Esophagus squamous epithelium (tissue), 5 donors: ENCODE measurements at places on chromosomes 5 and 9.

DNA sequence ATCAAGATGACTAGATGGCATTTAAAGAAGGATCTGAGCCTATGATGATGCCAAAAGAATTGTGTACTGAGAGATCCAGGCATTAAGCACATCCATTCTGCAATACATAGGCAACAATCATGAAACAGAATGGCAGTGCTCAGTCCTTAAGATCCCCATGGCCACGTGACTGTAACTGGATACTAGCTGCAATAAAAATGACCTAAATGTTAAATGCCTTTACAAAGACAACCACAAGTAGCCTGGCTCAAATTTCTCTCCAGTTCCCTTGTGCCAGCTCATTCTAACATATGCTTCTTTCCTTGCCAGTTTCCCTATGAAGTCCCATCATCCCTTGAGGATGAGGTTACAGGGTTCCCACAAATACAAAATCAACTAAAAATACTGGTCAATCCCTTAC, 148.3 kb upstream of the GHR start:
- no peak for DNase-seq

GRCh38 chr9:23801523-23801922, 24.5 kb downstream of the ELAVL2 start:
- DNase-seq, result no peak

- DNase-seq, result no peak
Observed at GRCh38 chr9:120344230-120344629, 235.7 kb downstream of the CDK5RAP2 start.

GRCh38 chr5:15680455-15680854, 180.5 kb downstream of the FBXL7 start:
- DNase-seq, result no peak

DNA sequence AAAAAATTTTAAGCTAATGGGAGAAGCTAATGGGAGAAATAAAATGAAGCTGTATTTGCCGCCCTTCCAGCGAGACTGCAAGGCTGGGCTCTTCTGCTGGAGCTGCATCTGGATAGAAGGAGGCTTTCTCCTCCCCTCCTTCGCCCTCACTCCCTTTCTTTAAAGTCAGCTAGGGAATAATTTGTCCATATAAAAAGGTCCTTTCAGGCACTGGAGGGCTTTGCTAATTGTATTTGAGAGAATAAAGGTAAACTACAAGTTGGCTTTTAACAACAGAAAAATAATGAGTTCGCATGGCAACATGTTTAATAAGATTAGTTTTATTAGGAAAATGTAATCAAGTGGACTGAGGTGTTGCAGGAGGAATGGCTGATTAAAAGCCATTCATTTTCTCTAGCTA, 41.3 kb downstream of the NPR3 start:
- DNase-seq, result no peak

- no peak for DNase-seq
Observed at GRCh38 chr5:176899296-176899891, at the start of gene HK3. Gene HK3, minus strand, starts transcription at chr5:176899346. Its CDS starts 3,187 bp downstream, at chr5:176896159.

DNA sequence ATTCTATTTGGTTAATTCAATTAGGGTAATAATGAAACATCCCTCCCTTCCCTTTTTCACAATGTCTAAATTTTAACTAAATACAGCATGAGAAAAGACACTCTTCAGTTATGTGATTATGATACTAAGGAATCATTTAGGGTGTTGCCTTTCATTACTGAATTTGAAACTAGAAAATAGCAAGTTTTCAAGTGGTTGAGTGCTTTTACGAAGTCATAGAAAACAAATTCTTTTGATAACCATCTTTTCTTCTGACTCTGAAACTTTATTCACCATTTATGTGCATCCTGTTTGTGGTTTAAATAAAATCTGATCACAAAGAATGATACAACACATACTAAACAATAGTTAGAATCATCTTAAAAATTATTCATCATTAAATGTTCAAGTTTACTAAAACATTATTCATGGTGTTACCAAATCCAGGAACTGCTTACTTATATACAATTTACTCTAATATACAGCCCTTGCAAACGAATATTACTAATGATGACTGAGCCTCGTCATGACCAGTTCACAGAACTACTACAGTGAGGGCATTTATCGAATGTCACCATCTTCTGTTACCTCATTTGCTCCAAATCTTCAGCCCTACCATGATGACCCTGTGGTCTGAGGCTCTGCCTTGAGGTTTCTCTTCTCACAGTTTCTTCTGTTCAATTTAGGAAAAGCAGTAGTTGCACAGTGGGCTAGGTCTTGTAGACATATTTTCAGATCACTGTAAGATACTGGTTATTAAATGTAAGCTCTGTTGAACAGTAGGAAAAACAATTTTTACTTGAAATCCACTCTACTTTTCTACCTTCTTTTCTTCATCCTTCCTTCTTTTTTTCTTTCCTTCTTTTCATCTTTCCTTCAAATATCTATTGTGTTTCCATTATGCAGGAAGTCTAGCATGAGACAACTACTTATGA, 18.3 kb upstream of the IL9 start:
- no peak for DNase-seq

- no peak for DNase-seq
Observed at GRCh38 chr5:128667152-128667551, 129.1 kb upstream of the FBN2 start.

GRCh38 chr5:126613941-126614592, 13.3 kb downstream of the PHAX start:
- no peak for DNase-seq

GRCh38 chr9:24479361-24480059, 66.2 kb downstream of the IZUMO3 start:
- DNase-seq, result no peak

GRCh38 chr5:116032094-116032517, at the start of gene ARL14EPL:
Gene ARL14EPL, plus strand, starts transcription at chr5:116032472. Its CDS starts 18,994 bp downstream, at chr5:116051466.
- no peak for DNase-seq

DNA sequence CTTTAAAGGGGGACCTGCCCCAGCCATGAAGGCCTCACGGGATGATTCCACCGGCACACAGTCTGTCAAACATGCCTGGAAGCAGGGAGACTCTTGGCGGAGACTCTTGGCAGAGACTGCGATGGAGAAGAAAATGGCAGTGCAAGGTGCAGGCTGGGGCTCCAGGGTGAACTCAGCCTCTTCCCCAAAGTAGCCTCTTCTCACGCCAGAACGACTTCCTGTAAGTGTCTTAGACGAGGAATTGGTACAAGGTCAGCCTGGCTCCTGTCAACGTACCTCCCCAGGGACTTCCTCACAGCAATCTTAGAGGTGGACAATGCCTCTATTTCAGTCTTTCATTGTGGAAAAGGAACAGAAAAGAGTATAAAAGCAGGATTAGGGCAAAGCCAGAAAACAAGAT, 109.3 kb downstream of the UGCG start:
- DNase-seq, result no peak

DNA sequence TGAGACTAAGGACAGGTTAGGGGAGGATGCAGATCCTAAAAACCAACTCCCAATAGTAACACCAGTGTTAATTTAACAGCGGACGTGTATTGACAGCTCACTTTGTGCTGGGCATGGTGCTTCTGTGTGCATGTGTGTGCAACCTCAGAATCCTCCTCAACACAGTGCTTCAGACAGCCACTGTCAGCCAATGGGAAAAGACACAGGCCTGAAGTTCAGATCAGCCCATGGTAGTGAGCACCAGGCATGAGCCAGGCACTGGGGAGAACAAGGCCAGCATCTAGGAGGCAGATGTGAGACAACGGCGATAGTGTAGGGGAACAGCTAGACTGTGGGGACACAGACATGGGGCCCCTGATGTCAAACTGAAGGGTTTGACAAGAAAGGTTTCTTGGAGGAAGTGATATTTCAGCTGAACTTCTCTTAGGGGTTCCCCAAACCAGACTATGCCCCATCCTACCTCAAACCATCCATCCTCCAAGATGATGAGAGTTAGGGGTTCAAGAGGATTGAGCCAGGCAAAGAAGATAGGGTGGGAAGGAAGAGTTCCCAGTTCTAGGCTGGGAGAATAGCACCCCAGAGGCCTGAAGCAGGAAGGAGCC, 71.5 kb upstream of the PSD2 start:
- no peak for DNase-seq

- DNase-seq, result no peak
Observed at GRCh38 chr5:102903074-102903871, 148.2 kb downstream of the PAM start.

DNA sequence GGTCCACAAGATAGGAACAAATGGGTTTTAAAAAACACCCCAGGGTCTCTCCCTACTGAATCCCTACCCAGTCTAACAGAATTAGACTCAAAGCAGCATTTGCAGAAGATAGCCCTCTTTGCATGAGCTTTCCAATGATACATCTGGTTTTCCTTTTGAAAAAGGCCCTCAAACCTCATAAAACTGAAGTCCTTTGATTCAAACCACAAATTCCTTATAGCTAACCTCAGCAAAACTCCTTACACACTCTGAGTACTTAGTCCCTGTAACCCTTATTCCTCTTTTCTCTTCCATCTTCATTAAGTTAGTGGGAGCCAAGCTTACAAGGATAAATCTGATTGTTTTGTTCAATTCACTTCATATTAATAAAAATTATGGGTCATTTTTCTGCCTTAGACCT, 90.5 kb upstream of the TNC start:
- DNase-seq, result no peak

GRCh38 chr9:122821278-122821943, 7.0 kb downstream of the PDCL start:
- no peak for DNase-seq

DNA sequence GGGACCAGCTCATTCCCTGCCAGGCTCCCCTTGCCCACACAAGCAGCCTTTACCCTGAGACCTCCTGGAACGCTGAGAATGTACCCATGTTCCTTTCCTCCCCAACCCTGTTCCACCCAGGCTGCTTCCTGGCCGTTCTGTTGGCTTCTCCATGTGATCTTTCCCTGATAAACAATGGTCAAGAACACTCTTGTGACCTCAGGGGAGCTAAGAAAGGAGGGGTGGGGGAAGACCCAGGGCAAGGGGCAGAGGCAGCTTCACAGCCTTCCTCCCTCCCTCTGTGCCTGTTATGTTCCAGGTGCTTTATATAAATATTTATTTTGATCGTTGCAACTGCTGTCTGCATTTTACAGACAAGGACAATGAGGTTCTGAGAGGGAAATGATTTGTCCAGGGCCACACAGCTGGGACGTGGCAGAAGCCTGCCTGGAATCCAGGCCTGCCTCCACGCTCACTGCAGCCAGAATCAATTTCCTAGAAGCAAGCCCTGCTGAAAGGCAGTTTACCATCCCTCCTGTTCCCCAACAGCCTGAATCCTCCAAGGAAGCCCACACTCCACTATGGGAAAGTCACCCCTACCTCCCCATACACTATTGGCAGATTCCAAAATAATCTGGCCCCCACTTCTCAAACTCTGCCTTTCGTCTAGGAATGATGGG, 3.9 kb downstream of the SHROOM1 start:
- no peak for DNase-seq

GRCh38 chr9:129867136-129868022, 32.1 kb downstream of the USP20 start:
- no peak for DNase-seq

- DNase-seq, result no peak
Observed at GRCh38 chr5:83026930-83027687, 50.1 kb downstream of the TMEM167A start.

- no peak for DNase-seq
Observed at GRCh38 chr9:127856729-127857116, 2.3 kb upstream of the ENG start.
